ENCODE measurements at places on chromosomes 5 and 9.

- DNase-seq: no peak
These were observed 378.2 kb upstream of the GRAMD2B start for GRCh38 chr5:126044931-126045565.

DNA sequence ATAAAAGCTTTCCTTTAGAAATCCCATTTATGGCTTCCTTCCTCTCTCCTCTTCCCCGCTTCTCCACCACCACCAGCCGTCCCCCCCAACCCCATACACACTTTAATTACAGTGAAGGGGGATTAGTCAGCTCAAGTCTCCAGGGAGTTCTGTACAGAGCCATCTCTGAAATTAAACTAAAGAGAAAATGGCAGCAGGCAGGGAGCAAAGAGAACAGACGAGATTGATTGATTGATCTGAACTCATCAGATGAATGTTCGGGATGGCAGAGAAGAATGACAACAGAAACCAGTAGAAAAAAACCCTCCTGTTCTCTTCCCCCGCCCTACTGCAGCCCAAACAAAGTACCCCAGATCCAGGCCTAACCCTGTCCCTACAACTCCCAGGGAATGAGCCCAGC, 241.7 kb upstream of the PANK3 start:
- DNase-seq: no peak

DNA sequence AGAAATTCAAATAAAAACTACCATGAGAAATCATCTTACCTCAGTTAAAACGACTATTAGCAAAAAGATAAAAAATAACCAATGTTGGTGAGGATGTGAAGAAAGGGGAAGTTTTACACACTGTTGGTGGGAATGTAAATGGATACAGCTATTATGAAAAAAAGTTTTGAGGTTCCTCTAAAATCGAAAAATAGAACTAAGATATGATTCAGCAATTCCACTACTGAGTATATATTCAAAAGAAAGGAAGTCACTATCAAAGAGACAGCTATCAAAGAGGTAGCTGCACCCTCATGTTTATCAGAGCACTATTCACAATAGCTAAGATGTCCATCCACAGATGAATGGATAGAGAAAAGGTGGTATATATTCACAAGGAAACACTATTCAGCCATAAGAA, 1888.4 kb downstream of the MAT2B start:
- no peak for DNase-seq

- DNase-seq: no peak
These were observed 45.2 kb upstream of the HMCN2 start for GRCh38 chr9:130220352-130220751.

GRCh38 chr5:8727396-8727795, 818.5 kb downstream of the SEMA5A start:
- no peak for DNase-seq

DNA sequence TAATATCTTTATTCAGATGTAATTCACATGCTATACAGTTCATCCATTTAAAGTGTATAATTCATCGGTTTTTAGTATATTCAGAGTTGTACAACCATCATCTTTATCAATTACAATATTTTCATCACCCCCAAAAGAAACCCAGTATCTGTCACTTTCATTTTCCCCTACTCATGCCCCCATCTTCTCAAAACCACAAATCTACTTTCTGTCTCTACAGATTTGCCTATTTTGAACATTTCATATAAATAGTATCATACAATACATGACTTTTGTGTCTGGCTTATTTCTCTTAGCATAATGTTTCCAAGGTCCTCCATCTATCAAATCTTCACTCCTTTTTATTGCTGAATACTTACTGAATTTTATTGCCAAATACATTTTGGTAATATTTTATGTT, 305.1 kb upstream of the SGCD start:
- DNase-seq: no peak

GRCh38 chr5:133254803-133255202, 203.0 kb downstream of the HSPA4 start:
- DNase-seq: no peak

DNA sequence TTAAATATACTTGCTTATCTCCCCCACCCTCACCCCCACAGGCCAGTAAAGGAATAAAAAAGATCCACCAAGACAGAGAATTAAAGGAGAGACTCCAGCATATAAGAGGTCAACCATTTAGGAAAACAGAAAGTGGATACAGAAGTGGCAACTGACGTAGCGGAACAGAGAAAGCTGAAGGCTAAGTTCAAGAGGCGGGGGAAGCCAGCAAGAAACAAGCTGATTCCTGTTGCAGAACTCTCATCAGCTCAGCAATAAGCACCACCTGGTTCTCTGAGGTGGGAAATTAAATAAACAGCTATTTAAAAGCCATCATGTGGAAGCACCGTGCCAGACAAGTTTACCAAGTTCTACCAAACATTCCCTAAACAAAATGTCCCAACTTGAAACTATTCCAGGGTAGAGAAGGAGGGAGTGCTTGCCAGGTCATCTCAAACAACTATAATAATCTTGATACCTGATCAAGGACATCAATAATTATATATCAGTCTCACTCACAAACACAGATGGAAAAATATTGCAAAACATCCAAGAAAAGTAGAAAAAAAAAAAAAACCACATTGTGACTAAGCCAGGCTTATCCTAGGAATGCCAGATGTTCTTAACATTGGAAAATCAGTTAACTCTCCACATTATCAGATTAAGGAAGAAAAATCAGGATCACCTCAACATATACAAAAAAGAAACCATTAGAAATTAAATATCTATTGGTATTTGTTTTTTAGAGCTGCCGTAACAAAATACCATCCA, 7.3 kb upstream of the ARL15 start:
- DNase-seq: no peak

DNA sequence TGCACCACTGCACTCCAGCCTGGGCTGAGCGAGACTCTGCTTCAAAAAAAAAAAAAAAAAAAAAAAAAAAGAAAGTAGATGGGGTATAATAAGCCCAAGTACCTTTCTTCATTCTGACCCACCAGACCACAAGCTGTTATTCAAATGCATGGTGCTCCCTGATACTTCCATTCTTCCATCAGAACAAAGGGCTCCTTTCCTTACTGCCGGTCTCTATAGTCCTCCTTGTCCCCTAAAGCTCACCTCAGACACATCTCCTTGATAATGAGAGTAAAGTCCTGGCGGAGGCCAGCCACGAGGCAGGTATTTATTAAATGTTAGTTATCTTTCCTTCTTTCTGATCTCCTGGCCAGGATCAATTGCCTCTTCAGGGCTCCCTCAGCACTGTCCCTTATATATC, 162.5 kb downstream of the RAB3C start:
- DNase-seq: no peak

- DNase-seq: no peak
These were observed 710.4 kb downstream of the IRX1 start for GRCh38 chr5:4306057-4306456.

DNA sequence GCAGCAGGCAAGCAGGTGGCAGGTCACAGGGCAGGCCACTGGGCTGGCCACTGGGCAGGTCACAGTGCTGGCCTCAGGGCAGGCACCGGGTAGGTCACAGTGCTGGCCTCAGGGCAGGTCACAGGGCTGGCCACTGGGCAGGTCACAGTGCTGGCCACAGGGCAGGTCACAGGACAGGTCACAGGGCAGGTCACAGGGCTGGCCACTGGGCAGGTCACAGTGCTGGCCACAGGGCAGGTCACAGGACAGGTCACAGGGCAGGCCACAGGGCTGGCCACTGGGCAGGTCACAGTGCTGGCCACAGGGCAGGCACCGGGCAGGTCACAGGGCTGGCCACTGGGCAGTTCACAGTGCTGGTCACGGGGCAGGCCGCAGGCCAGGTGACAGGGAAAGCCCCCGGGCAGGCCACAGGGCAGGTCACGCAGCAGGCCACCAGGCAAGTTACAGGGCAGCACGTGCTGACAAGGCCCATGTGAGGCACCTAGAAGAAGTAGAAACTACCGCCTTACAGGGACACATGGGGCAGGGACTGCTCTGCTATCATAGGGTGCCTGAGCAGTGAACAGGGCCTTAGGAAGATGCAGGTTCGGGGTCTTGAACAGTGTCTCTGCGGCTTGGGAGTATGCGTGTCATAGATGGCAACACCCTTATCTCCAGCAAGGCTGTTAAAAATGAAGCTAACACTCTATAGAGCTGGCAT, 18.6 kb upstream of the MED10 start:
- no peak for DNase-seq

DNA sequence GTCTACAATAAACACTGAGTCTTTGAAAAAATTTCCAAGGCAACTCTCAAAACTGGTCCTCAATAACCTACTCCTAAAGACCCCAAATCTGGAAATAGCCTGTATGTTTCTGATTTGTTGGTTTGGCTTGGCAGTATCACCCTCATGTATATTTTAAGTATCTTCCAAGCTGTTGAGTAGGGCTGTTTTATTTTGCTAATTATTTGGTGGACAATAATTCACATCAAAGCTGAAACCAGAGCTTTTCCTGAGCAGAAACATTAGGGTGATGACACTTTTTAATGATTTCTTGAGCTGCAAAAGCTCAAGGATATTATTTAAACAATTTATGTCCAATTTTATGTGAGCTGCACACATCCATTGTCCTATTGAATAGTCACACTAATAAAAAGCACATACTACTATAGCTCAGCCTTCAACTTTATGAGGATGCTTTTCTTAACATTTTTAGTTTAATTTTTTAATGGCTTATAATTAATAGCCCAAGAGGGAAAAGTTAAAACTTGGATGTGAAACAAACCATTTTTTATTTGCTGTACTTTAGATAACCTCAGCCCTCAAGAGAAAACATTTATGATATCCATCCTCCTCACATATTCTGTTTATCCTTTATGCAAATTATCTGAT, 393.1 kb downstream of the TAF11L14 start:
- no peak for DNase-seq

DNA sequence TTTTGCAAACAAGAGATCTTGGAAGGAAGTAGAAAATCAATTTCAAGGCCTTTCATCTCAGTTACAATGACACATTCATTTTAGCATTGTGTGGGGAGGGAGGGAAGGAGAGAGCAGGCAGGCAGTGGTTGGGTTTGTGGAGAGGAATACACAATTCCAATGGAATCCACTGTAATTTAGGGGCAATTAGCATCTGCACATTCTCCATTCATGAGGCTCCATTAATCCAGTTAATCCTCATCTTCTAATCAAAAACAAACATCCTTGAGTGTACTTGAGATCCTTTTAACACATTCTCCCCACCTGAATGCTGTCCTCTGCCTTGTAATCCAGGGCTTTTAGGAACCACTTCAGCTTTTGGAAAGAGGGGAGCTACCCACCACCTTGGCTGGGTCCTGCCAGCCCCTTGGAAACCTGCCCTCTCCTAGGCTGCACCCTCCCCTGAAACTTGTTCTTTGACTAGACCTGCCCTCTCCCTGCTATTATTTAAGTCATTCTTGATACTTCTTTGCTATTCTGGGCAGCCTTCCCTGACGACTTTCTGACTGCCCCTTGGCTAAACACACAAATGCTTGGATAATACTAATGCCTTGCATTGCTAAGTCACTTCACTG, 271.2 kb downstream of the SLIT3 start:
- no peak for DNase-seq

DNA sequence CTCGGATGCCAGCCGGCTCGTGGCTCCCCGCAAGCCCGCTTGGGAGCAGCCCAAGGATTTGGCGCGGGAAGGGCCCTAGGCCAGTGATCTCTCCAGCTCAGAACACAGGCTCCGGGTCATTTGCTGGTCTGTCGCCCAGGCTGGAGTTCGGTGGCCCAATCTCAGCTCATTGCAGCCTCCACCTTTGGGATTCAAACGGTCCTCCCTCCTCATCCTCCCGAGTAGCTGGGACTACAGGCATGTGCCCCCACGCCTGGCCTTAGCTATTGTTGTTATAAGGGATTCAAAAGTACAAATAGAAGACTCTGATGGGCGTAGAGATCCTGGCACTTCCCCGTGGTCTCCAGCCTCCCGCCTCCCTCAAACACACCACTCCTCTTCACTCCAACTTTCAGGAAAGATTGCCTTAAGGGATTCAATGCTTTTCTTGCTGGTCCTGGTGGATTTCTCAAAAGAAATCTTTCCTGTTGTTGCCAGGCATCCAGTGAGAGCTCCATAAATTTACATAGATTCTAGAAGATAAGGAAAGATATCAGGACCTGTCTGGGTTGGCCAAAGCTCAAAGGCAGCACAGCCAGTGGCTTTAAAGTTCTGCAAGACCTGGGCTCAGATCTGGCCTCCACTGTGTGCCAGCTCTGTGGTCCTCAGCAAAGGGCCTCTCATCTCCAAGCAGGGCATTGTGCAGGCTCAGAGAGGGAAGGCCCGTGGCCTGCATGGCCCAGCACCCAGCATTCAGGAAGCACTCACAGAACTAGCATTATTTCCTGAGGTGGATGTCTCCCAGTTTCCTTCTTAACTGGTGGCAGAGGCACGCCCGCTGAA, 1.0 kb downstream of the AIF1L start:
- DNase-seq: no peak

DNA sequence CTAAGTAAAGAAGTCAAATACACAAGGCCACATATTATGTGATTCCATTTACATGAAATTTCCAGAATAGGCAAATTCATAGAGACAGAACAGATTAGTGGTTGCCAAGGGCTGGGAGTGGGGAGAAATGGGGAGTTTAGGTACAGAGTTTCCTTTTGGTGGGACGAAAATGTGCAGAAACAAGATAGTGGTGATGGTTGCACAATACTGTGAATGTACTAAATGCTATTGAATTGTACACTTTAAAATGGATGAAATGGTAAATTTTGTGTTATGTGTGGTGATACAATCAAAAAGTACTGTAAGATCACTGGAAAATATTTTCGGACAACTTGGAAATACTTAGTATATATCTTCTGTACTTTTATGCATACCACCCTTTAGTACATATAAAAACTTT, 15.0 kb downstream of the ECM2 start:
- no peak for DNase-seq

DNA sequence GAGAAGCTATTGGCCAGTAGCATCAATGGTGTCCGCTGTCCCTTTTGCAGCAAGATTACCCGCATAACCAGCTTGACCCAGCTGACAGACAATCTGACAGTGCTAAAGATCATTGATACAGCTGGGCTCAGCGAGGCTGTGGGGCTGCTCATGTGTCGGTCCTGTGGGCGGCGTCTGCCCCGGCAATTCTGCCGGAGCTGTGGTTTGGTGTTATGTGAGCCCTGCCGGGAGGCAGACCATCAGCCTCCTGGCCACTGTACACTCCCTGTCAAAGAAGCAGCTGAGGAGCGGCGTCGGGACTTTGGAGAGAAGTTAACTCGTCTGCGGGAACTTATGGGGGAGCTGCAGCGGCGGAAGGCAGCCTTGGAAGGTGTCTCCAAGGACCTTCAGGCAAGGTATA, 10.8 kb downstream of the TRIM32 start:
- peak; percentile 21 for DNase-seq

GRCh38 chr5:27234916-27235315, 196.5 kb upstream of the CDH9 start:
- DNase-seq: no peak

- no peak for DNase-seq
These were observed 73.7 kb downstream of the FEM1C start for GRCh38 chr5:115470921-115471320.

GRCh38 chr9:88980740-88981203, 10.5 kb upstream of the S1PR3 start:
- DNase-seq: no peak

DNA sequence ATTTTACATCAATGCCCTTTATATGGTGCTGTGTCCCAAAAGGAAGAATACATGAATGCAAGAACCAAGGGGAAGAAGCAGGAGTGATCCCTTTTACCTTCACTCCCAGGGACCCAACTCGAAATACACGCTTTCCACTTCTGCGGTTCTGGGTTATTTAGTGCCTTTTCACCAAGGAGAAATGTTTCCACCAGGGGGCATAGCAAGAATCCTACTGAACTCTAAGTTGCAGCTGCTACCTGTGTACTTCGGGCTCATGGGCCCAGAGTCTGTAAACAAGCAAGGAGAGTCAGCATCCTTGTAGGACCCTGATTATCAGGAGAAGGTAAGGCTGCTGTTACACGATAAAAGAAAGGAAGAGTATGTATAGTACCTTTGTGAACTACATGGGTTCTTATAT, 45.7 kb downstream of the DPYSL3 start:
- DNase-seq: no peak
